K562 (cell line): ENCODE measurements at places on chromosomes 2 and 18. TPM values are rescaled to one million over a fixed set of nuclear protein-coding genes. Genes with fewer than 3 reads are reported as not detected.

DNA sequence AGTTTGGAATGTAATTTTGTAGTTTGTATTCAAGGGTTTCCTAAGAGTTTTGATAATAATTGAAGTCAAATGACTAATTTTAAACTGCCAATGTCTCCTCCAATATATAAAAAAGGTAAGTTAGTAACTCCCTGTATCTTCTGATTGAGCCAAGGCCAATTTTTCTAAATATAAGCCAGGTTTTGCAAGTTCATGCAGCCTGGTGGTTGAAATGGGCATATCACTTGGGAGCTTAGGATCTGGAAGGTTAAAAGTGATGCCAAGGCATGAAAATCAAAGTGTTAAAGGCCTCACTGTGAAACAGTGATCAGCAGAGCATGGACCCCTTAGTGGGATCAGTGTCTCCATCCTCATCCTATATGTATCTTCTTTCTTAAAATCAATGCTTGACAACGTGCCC, 60.5 kb downstream of the MERTK start:
- no peak for DNase-seq

- no peak for DNase-seq
Observed at GRCh38 chr18:54023471-54023870, 201.0 kb downstream of the MBD2 start.

- no peak for DNase-seq
Observed at GRCh38 chr2:176418768-176419167, 149.5 kb downstream of the MTX2 start.

GRCh38 chr18:77165503-77166188, 33.1 kb upstream of the MBP start:
- DNase-seq = no peak

DNA sequence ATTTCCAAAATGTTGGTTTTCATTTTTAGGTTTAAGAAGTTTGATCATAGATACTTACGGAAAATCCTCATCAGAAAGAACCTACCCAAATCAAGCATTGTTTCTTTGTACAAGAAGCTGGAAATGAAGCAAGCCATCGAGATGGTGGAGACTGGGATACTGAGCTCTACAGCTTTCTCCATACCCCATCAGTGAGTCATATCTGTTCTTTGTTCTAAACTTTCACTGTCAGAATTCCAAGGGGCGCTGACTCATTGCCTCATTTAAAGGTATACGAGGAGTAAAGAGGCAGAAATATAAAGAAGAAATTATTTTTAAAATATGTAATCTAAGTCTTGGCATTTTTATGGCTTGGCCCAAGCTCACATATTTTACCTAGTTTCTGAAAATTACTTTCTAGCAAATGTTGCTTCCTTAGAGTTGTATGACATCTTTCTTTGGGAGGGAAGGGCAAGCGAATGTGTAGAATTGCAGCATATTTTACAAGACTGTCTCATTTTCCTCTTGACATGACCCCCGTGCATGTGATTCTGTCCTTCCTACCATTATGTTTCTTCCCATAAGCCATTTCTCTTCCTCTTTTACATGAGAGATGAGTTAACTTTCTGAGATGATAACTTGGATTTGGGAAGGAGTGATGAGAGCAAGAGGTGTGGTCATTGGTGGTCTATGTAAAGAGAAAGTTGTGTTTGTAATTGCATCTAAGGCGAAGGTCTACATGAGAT, 41.2 kb downstream of the SLC9A4 start:
- peak; percentile 22 for DNase-seq

DNA sequence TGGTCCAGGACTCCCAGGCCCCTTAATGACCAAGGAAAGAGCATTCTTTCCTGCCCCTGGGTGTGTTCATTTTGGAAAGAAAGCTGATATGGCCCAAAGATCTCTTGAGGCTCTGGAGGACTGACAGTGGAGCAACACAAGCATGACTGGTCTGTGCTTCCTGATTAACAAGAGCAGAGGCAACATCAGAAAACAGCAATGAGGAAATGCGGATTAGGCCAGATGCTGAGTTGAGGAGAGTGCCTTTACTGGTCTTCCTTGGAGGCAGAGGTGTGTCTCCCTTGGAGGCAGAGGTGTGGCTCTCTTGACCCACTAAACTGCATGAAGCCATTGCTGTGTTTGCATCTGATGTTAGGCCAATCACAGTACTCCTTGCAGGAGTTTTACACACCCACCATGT, 19.9 kb downstream of the IL36B start:
- no peak for DNase-seq

- no peak for DNase-seq
Observed at GRCh38 chr2:16206191-16206944, 266.0 kb downstream of the MYCN start.

- no peak for DNase-seq
Observed at GRCh38 chr18:44981121-44981520, 300.4 kb downstream of the SETBP1 start.

Gene FEV
- 0.78 and 1.7 TPM in 2 replicates for polyA plus RNA-seq

Gene SCN3A
- not detected in 2 replicates for polyA plus RNA-seq

Gene NBEAL1
- 2.6 and 3.2 TPM in 2 replicates for polyA plus RNA-seq

Gene NEURL3
- polyA plus RNA-seq = not detected in 2 replicates

DNA sequence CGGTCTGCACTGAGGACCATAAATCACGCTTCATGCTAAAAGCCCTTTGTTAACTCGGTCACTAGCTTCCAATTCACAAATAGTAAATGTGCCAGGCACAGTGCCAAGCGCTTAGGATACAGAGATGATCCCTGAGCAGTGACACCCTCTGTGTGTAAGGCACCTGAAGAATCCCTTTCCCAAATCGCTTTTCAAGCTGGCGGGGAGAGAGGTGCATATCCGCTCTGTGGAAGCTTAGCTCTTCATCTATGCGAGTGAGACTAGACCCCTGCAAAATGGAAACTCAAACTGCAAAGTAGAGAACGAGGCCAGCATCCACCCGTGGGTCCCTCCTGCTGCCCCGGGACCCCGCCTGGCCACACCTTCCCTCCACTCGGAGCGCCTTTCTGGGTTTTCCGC, 2.4 kb downstream of the PIEZO2 start:
- DNase-seq = no peak

DNA sequence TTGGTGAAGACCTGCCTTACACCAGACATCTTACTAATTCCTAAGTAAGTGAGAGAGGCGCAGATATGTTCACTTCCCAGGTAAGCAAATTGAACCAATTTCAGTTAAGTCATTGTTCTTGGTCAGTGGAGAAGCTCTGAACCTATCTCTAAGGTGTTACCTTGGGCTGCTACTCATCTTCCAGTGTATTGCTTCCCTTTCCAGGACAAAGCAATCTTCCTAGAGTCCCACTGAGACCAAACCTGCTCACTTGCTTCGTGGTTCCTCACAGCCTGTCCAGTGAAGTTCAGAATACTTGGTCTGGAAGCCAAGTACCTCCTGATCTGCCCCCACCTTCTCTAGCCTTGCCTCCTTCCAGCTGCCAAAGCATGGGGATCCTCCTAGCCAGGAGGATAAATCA, 22.5 kb upstream of the GBX2 start:
- DNase-seq = no peak

GRCh38 chr2:186445506-186445905, 40.6 kb upstream of the ZC3H15 start:
- DNase-seq = no peak

- no peak for DNase-seq
Observed at GRCh38 chr2:210392469-210392881, 77.5 kb upstream of the MYL1 start.

- DNase-seq = no peak
Observed at GRCh38 chr2:50922506-50922905, 109.4 kb downstream of the NRXN1 start.

Gene RNPEPL1
- 21.9 and 28.2 TPM in 2 replicates for polyA plus RNA-seq

GRCh38 chr2:8329660-8330622, 351.9 kb upstream of the ID2 start:
- no peak for DNase-seq

- DNase-seq = no peak
Observed at GRCh38 chr2:240192661-240193060, 52.2 kb upstream of the OTOS start.

Gene ARHGAP15
- 4.7 and 7.9 TPM in 2 replicates for polyA plus RNA-seq

- no peak for DNase-seq
Observed at GRCh38 chr2:27989149-27989548, 98.6 kb downstream of the BABAM2 start.

- DNase-seq = no peak
Observed at GRCh38 chr18:30406728-30407127, 635.8 kb downstream of the DSC3 start.

Gene IL36RN
- not detected in 2 replicates for polyA plus RNA-seq

Gene DCAF17
- polyA plus RNA-seq = 15.6 and 19.7 TPM in 2 replicates

GRCh38 chr18:54033052-54033451, 191.4 kb downstream of the MBD2 start:
- DNase-seq = no peak

DNA sequence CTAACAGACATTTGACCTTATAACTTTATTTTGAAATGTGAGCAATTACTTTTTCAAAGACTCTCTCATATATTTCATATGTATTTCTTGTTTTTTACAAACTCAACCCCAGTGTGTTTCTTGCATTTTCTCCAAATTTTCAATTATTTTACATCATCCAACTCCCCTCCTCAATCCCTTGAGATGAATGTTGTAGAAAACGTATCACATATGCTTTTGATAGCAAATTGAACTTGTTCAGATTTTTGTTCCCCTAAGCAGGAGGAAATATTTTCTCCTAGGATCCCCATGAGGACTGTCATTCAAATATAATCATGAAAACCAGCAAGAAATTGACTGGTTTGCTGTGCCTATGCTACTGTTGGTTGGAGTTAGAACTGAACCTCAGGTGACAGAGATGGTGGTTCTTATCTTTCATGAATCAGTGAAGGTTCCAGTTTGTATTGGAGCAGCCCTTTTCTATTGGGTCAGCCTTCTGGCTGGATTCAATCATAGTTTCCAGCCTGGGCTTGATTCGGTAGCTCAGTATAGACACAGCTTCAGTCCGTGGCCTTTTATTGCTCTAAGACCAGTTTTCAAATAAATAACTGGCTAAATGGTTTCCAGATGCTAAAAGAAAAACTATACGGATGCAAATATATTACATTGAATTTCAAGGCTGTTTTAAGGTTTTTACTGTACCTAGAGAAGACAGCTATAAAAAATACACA, 591.0 kb downstream of the EPHA4 start:
- DNase-seq = no peak

DNA sequence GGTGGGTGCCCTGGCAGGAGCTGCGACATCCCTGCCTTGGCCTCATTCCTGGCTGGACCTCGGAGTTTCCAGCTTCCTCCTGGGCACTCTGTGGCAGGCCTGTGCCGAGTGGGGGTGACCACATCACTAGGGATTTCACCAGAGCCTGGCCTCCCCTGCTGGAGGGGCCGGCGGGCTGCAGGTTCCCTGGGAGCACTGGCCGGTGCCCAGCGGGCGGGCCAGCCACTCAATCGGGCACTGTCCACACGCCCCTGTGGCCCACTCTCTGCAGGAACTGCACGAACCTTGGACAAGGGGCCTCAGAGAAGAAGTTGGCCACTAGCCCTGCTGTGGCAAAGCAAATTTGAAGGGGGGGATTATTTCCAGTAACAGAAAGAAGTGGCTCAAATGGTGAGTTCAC, 110.7 kb upstream of the APCDD1 start:
- DNase-seq = no peak
